ENCODE measurements at places on chromosomes 2 and 18.

- no peak for DNase-seq
Measured at GRCh38 chr2:134917888-134918525, 615 bp upstream of the CCNT2 start.

- DNase-seq: peak; percentile 28
Measured at GRCh38 chr18:25494888-25495287, 142.9 kb upstream of the ZNF521 start.

DNA sequence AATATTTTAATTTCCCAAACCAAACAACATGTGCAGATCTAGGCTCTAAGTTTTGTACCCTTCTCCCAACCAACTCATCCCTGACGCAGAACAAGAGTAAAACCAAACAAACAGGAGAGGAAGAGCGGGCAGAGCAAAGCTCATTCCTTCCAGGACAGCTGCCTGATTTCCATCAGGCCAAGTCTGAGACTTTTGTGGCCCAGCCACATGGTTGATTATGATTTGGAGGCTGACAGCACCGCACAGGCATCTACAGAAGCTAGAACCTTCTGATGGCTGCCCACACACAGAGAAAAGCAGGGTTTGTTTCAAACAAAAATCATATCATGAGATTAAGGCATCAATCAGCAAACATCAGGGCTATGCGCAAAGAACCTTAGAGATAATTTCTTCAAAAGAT lies 262.6 kb downstream of the TNS1 start:
- no peak for DNase-seq

- no peak for DNase-seq
Measured at GRCh38 chr2:119114266-119114665, 44.3 kb downstream of the C1QL2 start.

GRCh38 chr18:57575542-57575941 lies 11.0 kb downstream of the FECH start:
- no peak for DNase-seq

GRCh38 chr2:201781557-201782051 lies 871 bp upstream of the ALS2 start:
- DNase-seq: no peak

GRCh38 chr2:85237849-85238565 lies 89.8 kb downstream of the TGOLN2 start:
- peak; percentile 21 for DNase-seq

DNA sequence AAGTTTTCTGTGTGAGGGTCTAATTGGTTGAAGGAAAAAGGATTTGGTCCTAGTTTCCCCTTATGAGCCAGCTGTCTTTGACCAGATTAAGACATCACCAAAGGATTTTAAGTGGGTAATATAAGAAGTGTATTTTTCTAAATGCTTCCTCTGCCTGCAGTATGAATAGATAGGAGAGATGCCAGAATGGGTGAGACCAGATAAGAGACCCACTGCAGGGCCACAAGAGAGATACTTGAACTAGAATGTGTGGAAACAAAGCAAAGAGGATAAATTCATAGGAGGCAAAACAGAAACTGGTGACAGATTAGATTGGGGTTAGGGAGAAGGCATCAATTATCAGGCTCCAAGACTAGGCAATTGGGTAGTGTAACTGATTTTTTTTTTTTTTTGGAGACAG lies 1.1 kb upstream of the HDHD2 start:
- DNase-seq: no peak

DNA sequence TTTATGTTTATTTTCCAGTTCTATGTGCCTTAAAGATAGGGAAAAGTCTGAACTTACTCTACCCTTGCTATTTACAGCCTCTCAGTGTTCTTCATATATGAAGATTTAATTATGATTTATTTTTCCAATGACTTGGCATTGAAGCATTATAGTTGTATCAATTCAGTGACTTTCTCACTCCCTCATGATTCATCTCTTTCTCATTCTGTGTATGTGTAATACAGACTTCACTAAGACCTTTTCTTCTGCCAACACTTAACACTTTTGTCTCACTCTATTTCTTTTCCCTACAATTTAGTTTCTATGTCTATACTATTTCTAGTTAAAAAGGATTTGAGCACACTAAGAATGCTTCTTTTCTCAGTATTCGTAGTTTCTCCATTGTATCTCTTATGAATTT lies 1470.3 kb upstream of the ACVR2A start:
- DNase-seq: peak; percentile 20

- no peak for DNase-seq
Measured at GRCh38 chr2:214995409-214995808, 143.0 kb downstream of the ABCA12 start.

GRCh38 chr2:8310557-8311455 lies 371.1 kb upstream of the ID2 start:
- no peak for DNase-seq

DNA sequence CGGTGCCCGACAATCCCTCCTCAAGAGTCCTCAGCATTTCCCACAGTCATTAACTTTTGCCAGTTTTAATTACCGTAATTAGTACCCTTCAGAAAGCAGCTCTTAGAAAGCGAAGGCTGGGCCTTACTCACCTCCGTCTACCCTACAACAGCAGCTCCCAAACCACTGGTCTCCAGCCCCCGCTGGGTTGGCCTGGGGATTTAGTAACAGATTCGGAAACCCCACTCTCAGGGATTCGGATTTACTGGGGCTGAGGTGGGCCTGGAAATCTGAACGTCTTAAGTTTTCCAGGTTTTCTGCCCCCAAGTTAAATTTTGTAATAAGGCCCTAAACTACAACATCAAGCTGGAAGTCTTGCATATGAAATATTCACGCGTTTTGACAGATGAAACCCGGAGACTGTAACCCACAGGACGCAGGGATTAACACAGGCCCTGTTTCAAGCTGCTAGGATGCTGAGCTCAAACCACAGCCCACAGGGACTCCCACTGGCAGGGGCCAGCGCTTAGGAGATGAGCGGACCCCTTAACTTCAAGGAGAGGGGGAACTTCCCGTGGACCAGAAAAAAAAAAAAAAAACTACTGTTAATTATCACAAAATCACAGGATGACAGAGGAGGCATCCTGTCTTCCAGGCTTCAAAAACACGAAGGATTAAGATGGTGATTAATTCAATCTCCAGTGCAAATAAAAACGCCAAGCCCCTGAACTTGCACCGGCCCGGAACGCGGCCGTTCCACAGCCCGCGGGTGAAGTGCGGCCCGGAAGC lies 985 bp downstream of the ILKAP start:
- peak; percentile 4 for DNase-seq

GRCh38 chr18:39655341-39655740 lies 2089.7 kb upstream of the CELF4 start:
- no peak for DNase-seq

Data from fibroblast of upper back skin (primary cell).